CD4-positive, alpha-beta T cell treated with Interleukin-15 for 1 hour (primary cell): ENCODE measurements at places on chromosomes 16 and 17.

DNA sequence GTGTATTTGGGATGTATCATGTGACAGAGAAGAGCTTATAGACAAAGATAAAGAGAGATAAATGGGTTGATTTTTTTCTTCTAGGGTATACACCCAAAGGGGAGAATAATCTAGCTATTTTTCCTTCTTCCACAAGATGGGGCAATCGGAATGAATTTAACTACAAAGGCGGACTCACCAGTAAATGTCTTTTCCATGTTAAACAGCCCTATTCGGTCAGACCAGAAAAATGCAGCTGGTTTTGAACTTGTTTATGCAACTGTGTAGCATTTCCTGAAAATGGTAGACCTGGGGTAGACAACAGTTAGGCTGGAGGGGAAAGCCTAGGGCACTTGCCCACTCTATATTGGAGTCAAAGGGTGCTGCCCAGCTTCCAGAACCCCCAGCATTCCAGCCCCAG lies 477.1 kb downstream of the TOX3 start:
- no peak for DNase-seq

DNA sequence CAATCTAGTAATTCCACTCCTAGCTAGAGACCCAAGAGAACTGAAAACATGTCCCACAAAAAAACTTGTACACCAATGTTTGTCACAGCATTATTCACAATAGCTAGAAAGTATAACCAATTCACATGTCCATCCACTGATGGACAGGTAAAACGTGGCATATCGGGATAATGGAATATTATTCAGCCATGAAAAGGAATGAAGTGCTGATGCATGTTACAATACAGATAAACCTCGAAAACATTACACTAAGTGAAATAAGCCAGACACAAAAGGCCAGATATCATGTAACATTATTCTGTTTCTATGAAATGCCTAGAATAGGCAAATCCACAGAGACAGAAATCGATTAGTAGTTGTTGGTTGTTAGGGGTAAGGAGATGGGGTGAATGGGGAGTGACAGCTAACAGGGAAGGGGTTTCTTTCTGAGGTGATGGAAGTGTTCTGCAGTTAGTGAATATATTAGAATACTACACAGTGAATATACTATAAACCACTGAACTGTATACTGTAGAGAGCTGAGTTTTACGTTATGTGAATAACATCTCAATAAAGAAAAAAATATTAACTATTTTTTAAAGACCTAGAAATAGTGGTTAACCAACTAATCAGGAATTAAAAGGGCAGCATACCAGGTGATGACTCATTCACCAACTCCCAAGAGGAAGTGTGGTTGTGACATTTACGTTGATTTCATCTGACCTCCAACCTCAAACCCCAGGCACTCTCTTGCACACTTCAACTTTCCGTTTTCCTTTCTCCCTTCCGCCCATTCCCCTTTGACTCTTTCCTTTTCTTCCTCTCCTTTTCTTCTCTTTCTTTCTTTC lies 48.6 kb downstream of the GAS7 start:
- peak; percentile 43 for DNase-seq

DNA sequence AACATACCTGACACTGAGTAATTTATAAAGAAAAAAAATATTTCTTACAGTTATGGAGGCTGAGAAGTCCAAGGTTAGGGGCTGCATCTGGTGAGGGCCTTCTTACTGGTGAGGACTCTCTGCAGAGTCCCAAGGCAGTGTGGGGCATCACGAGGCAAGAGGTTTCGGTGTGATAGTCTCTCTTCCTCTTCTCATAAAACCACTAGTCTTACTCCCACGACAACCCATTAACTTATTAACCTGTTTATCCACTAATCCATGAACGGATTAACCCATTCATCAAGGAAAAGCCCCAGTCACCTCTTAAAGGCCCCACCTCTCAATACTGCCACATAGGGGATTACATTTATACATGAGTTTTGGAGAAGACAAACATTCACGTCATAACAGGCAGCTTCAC lies 20.1 kb downstream of the CIITA start:
- DNase-seq: no peak

GRCh38 chr17:39925282-39926134 lies 1.9 kb downstream of the ORMDL3 start:
- DNase-seq: no peak

- no peak for DNase-seq
Measured at GRCh38 chr16:57999366-57999970, 1.0 kb downstream of the ZNF319 start.

DNA sequence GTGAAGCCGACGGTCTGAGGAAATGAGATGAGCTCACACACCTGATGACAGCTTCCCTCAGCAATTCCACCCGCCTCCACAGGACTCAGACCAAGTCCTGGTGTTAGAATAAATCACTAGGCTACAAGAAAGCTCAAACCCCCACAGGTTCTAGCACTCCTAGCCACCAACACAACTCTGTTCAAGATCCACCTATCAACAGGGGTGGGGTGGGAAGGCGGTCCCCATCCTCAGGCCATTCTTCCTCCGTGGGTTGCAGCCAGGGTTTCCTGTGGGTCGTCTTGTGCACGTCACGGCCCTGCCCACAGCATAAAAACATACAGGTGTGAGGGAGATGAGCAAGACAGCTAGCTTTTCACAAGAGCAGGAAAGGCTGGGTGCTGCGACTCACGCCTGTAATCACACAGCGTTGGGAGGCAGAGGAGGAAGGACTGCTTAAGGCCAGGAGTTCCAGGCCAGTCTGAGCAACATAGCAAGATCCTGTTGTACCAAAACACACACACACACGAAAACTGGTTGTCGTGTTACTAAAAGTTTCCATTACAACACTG lies 81.1 kb downstream of the ANKRD11 start:
- peak; percentile 79 for DNase-seq

DNA sequence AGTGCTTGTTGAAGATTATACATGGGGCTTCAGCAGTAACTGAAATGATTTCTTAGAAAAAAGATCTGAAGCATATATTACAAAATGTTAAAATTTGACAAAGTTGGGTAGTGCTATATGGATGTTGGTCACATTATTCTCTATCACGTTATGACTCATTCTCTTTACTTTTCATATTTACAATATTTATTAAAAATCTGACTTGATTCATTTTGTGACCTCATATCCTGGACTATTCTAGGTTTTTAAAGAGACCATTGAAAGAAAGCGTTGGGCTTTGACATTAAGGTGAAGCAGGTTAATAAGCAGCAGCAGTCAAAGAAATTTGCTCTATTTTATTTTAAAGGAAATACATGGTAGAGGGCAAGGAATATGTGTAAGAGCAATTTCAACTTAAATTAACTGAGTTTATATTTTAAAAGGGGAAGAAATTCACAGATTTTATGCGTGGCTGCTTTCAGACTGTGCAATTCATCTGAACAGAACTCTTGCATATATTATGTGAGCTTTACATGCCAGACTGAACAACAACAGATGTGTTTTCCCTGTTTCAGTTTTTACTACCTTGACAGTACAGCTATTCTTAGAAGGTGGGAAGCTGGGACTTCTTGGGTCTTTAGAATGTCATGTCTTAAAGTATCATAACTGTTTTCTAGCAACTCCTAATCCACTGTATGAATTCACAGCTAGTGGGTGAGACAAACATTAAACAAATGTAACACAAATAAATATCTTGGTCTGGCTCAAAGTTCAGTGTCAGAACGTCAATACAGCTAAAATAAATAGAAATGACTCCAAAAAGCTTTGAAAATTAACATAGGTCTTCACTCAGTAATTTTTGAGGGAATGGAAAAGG lies 10.4 kb upstream of the FAM20A start:
- no peak for DNase-seq

- DNase-seq: no peak
Measured at GRCh38 chr16:64180136-64180900, 941.5 kb downstream of the CDH11 start.

GRCh38 chr17:74373838-74374606 lies 6.7 kb downstream of the GPR142 start:
- no peak for DNase-seq

DNA sequence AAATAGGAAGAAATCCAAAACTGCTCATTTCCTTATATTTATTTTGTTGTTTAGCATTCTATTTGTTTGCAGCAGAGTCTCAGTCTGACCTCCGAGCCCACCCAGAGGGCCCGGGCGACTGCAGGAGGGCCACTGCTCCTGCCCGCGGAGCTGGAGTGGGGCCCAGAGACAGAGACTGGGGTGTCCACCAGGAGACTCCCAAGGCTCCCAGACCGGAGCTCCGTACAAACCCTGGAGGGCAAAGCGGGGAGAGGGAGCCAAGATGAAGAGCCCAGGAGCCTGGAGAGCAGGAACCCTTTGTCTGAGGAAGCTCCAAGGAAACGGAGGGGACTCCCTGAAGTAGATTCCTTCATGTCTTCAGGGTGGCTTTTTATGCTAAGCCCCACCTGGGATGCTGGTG lies 57.9 kb downstream of the AXIN2 start:
- no peak for DNase-seq

- no peak for DNase-seq
Measured at GRCh38 chr16:66562409-66562808, 3.8 kb upstream of the CMTM1 start.

DNA sequence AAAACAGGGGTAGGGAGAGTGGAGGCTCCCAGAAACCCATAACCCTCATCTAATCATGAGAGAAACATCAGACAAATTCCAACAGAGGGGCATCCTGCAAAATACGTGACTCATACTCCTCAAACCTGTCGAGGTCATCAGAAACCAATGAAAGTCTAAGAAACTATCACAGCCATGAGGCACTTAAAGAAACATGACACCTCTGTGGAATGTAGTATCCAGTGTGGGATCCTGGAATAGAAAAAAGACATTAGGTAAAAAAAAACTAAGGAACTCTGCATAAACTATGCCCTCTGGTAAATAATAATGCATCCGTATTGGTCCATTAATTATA lies 16.4 kb downstream of the CDH5 start:
- DNase-seq: no peak

DNA sequence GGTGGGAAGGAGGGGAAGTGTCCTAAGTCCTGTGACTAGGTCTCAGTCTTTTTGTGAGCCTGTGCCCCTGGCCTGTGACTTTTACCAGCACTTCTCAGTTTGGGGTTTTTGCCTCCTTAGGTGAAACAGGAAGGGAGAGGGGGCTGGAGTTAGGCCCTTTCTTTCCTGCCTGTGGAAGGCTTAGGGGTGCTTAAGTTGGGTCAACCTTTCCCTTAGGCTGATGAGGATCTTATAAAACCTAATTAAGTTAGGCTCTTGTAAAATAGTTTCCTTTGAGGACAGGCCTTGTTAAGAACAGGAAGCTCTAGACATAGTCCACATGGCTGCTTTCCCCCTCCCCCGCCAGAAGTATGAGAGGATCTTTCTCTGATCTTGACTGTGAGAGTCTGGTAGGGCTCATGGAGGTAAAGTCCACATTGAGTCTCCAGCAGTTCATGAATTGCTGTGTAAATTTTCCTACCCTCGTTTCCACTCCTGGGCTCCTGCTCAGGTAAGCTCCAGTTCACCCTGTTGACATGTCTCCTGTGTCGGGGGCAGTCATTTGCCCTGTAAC lies 17.0 kb upstream of the DNASE1 start:
- DNase-seq: no peak

DNA sequence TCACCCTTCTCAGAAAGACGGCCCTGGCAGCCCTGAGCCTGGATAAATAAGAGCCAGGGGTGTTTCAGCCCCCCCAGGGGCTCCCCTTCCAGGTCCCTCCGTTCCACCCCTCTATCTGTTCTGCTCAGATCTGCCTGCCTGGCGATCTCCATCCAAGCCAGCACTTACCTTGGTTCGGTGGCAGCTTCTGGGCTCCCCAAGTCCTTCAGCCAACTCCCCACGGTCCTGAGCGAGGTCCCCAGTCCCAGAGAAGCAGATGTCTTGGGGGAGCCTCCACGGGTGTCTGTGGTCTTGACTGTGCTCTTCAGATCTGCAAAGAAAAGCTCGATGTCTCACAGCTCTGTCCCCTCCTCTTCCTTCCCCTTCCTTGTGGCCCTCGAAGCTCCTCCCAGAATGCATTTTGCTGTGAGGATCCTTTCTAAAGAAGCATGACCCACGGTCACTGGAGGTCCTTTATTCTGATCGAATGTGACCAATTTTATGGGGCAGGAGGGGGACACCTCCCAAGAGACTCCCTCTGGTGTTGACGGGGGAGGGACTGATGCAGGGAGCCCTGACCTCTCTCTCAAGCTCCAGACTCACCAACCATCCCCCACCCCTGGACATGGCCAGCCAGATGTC lies at the start of gene PIK3R6:
PIK3R6 (minus strand) TSS at position 314 of the 621 bp plus-strand sequence. CDS start 17,880 bp downstream, outside the sequence.
- DNase-seq: peak; percentile 36

DNA sequence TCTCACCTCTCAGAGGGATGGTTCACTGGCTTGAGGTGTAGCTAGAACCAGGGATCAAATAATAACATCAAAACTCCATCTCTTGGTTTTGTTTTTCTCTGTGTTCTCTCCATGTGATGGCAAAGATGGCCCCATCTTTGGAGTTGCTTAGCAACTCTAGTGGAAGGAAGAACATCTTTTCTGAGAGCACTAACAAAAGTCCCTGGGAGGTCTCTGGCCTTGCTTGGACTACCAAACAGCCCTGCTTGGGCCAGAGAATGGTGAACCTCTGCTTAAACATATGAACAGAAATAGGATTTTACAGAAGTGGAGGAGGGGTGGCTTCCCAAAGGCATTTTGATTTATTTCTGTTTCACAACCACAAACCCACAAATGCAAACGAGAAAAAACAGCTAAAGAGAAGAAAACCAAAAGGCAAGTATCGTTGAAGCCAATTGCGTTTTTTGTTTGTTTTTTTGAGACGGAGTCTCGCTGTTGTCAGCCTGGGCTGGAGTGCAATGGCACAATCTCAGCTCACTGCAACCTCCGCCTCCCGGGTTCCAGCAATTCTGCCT lies 13.2 kb downstream of the GABARAPL2 start:
- DNase-seq: no peak

DNA sequence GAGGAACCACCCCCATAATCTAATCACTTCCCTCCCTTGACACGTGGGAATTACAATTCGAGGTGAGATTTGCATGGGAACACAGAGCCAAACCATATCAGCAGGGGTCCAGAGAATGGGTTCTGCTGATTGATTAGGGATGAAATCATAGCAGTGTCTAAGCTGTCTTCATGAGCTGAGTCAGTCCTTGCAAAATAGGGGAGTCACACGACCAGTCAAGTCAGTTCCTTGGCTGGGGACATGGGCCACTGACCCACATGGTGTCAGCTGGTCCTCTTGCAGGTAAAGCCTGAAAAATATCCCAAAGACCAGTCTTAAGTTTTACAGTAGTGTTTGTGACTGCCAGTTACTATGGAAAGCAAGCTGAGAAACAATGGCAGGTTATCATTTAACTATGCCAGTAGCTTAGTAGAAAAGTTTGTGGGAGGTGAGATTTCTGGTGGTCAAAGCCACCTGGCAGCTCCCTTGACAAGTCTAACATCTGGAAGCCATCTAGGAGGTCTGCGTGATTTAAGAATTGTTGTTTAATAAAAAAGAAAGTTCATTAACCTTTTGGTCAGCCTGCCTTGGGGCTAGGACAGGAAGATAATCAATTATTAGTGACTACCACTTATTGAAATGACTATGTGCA lies 15.7 kb upstream of the ATF7IP2 start:
- DNase-seq: no peak
